ENCODE measurements at places on chromosomes 1 and 21.

DNA sequence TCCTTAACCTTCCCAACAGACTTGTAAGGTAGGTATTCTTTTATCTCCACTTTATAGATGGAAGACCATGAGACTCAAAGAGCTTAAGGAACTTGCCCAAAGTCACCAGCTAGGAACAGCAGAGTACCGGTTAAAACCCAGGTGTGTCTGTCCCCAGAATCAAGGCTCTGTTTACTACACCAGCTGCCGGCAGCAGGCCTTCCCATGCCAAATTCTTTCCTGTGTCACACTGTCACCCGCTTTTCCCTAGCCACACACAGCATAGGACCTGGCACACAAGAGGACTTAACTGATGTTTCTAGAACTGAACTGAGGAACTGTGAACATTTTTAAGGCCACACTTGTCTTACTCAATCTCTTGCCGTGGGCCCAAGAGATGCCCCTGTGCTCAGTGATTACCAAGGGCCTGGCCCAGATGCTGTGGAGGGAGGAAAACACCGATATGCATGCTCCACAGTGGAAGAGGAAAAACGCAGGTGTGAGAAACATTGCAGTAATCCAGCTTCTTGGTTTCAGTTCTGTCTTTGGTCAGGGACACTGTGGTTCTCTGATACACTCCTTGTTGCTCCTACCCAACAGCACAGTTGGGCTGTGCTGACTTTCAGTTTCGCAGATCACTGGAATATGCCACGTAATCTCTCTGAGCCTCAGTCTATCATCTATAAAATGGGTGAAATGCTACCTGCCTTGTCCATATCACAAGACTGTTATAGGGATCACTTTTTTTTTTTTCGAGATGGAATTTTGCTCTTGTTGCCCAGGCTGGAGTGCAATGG lies 13.9 kb upstream of the LY9 start:
- peak; percentile 86 for DNase-seq

DNA sequence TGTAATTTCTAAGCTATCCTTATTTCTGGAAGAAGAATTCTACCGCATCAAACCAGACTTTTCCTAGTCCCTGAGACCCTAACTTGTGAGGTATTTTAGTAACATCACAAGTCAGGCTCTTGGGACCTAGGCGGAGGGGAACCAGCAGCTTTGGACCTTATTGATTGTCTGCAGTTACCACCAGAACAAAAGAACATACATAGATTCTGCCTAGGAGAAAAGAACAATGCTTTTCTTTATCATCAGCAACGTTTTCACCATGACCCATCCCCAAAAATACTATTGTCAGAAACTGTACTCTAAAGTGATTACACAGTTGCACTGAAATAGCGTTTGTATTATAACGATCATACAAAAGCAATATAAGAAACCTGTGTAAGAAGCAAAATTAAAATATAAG lies 860.4 kb downstream of the USP25 start:
- DNase-seq: no peak

DNA sequence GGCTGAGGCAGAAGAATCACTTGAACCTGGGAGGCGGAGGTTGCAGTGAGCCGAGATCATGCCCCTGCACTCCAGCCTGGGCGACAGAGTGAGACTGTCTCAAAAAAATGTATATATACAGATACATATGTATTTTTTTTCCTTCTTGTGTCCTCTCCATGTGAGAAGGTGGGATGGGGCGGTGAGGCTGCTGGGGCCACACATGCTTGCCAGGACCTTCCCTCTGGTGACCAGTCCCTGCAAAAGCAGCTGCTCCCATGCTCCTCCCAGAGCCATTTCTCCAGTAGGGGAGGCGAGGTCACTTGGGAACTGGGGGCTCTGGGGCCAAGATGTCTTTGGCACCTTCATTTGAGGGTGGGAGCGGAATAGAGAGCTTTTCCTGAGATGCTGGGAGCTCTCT lies 74.9 kb downstream of the PIK3CD start:
- DNase-seq: no peak

GRCh38 chr1:196088541-196088940 lies 519.7 kb downstream of the KCNT2 start:
- no peak for DNase-seq

GRCh38 chr21:44950351-44950750 lies 10.5 kb downstream of the SLX9 start:
- DNase-seq: no peak

Measured in NAMALWA (cell line).